Stimulated activated CD4-positive, alpha-beta T cell treated with anti-CD3 and anti-CD28 coated beads, Interleukin-15, amount 100 ng/mL, for 1 hour (primary cell): ENCODE measurements at places on chromosomes 7 and 10.

- DNase-seq, result no peak
Measured at GRCh38 chr7:40329601-40330153, 194.9 kb downstream of the SUGCT start.

DNA sequence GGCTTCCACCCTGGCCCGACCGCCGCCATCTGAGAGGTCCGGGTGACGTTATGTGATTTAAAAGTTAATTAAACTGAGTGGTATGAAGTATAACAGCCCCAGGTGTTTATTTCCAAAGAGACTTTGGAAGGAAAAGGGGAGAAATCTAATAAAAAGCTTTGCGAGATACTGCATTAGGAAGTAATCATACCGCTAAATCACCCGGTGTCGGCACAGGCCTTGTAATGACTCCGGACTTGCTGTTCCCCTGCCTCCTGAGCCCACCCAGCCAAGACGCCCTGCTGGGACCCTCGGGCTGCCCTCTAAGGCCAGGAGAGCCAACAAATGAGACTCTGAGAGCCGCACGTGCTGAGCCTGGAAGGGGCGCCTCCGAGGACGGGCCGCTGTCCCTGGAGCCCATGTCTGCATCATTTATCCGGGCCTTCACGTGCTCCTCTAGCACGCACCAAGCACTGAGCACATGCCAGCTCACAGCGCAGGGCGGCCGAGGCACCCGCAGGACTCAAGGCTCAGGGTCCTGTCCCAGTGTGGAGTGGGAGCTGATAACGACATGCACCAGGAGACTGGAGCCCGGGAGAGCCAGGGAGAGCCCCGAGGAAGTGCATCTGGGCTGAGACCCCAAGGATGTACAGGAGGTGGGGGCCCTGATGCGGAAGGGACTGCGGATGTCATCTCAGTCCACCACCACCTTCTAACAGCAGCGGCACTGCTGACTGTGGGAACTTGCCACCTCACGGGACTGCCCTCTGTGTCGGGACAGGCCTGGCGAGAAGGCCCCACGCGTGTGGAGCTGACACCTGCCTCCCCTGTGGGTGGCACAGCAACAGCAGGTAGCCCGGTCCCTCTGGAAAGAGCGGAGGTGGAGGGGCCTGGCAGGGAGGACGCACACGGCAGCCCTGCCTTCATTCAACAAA is 182.7 kb downstream of the ELFN1 start:
- DNase-seq, result no peak

DNA sequence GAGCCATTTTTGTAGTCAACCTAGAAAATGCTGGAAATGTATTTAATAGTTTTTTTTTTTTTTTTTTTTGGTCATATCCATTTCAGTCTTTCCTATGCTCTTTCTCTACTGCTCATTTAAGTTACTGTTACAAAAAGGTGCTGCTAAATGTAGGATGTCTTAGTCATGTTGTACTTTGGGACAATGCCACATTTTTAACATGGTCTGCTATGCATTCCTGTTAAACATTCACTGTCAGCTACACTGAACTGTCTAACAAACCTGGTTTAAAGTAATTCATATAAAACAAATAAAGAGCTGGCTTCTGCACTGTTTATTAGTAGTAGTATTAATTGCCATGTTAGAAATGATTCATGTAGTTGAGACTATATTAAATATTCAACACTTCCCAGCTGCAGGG is 108.6 kb downstream of the NSUN6 start:
- no peak for DNase-seq

DNA sequence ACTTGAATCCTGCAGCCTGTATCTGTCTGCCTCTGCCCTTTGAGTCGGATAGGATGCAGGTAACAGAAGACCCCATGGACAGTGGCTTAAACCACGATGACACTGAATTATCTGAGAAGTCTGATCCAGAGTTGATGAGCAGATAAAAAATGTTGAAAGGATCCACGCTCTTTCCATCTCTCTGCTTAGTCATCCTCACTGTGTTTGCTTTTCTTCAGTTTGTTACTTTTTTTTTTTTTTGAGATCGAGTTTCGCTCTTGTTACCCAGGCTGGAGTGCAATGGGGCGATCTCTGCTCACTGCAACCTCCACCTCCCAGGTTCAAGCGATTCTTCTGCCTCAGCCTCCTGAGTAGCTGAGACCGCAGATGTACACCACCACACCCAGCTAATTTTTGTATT is 36.9 kb upstream of the GOLGA7B start:
- no peak for DNase-seq

DNA sequence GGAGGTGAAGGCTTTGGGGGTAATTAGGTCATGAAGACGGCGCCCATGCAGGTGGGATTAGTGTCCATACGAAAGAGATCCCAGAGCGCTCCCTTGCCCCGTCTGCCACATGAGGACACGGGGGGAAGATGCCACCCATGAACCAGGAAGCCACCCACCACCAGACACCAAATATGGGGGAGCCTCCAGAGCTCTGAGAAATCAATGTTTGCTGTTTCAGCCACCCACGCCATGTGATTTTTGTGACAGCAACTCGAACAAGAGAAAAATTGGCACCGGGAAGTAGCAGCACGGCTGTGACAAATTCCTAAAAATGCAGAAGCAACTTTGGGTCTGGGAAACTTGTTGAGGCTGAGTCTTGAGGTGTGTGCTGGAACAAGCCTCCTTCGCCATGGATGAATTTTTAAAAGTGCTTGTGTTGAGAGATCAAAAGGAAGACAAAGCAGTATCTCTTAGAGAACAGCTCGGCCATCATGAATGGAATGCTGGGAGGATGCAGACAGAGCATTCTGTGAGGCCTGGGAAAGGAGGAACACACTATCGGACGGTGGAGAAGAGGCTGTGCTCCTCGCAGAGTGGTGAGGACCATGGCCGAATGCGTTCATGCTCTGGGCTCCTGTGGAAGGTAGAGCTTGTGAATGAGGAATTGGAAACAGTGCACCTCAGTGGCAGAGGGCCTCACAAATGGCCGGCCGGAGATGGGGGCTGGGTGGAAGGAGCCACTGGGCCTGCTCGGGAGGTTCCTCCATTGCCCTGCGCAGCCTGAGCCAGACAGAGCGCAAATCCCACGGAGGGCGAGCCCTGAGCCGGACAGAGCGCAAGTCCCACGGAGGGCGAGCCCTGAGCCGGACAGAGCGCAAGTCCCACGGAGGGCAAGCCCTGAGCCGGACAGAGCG is 277.5 kb downstream of the PTPRN2 start:
- no peak for DNase-seq

- no peak for DNase-seq
Measured at GRCh38 chr10:120794390-120794789, 56.8 kb upstream of the WDR11 start.

DNA sequence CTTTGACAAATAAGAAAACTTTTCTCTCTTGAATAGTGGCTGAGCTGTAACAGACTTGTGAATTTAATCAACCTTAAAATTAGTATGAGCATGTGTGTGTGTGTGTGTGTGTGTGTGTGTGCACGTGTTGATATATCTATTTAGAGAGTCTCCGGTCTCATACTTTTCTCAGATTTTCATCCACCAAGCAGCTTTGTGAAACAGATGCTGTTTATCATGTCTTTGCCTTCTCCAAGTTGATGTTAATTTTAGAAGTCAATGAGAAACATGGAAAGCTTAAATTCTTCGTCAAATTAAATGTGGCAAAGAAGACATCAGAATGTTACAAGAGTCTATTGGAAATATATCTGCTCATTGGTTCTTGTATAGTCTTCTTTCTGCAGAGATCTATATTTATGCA is 839.2 kb upstream of the CELF2 start:
- no peak for DNase-seq

DNA sequence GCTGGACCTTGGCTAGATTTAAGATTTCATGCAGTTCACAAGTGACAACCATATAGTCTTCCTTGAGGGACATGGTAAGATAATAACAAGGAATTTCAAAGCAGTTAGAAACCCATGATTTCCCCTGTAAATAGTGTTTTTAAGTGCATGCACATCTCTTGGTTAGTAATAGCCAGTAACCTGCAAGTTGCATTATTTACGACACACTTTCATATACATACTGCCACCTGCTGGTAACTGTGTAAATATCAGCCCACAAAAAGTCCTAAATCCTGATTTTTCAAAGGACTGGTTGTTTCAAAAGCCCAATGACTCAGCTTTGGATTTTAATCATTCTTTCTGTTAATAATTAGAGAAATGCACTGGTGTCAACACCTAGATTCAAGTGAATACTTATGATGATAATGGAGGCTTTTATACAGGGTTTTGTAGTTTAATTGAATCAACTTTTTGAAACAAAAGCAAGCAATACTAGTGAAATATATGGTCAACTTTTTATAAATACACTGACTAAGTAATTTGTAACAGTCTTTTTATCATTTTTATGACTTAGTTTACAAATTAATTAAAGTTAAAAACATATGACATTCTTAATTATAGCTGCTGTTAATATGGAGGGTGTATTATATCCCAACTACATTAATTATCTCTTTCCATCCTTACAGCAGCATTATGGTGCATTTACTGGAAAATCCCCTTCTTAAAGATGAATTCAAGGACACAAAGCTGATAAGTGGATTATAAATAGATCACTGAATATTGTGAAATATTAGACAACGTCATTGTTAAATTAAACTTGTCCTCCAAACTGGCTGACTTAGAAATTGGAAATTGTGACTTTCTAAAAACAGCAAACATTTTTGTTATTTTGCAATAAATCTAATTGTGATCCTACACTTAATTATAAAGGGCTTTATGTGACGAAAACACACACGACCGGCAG is 367.7 kb upstream of the SEMA3D start:
- DNase-seq, result no peak

- no peak for DNase-seq
Measured at GRCh38 chr7:75725306-75725705, 13.4 kb downstream of the HIP1 start.

GRCh38 chr7:144445590-144445989 is 42.1 kb upstream of the NOBOX start:
- no peak for DNase-seq

DNA sequence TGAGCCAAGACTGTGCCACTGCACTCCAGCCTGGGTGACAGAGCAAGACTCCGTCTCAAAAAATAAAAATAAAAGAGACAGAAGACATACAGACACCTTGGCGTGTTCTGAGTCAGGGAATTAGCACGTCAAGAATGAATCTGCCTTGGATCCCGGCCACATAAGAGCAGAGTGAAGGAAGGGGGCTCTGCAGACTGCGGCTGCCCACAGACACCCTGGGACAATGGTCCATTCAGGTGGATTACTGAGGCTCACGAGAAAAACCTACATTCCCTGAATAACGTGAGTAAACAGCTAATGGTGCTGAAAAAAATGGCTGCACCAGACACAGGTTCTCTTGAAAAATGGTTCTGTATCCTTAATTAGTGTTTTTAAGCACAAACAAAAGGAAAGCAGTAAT is 100.1 kb upstream of the FGFR2 start:
- DNase-seq, result no peak

DNA sequence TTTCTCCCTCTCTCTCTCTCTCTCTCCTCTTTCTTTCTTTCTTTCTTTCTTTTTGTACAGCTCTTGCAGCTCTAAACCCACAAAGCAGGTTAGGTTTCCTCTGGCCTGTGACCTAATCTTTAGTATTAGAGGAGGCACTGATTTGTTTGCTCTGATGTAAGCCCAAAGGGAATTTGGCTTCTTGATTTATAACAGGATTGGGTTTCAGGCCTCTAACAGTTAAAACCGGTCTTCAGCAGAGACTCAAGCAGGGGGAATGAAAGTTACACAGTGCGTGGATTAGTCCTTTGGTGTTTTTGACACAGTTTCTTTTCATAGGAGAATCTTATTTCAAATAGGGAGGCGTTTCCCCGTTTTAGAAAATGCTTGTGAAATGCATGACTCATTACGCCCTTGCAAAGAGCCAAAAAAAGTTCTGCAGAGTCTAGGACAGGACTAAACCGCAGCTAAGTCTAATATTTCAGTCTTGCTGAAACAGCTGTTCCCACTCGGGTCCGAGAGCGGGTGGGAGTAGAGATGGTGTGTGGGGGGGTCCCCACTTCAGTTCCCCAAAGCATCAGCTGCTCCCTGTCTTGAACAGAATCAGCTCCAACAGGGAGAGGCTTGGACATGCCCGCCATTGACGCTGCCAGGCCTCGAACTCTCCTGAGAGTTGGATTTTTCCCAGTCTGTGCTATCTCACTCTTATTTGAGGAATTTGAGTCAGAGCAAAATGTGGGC is 296.5 kb upstream of the PITRM1 start:
- DNase-seq, result no peak

- no peak for DNase-seq
Measured at GRCh38 chr10:60646966-60647796, 131.1 kb upstream of the CDK1 start.

GRCh38 chr10:12194752-12195271 is 879 bp downstream of the NUDT5 start:
- peak; percentile 20 for DNase-seq

DNA sequence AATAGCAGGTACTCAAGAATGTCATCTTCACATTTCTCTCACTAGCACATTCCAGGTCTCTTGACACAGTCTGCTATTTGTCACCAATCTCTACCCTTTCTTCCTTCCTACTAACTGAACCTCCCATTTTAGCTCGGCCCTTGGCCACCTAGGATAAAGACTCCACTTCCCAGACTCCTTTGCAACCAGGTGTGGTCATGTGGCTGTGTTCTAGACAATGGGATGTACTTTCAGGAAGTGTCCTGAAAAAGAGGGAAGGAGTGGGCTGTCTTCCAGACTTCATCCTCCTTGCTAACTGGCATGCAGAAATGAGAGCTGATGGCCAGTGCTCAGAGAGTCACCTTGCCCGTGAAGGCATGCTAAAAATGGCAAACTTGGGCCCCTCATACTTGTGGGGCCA is 139.2 kb downstream of the AMPH start:
- DNase-seq, result no peak

DNA sequence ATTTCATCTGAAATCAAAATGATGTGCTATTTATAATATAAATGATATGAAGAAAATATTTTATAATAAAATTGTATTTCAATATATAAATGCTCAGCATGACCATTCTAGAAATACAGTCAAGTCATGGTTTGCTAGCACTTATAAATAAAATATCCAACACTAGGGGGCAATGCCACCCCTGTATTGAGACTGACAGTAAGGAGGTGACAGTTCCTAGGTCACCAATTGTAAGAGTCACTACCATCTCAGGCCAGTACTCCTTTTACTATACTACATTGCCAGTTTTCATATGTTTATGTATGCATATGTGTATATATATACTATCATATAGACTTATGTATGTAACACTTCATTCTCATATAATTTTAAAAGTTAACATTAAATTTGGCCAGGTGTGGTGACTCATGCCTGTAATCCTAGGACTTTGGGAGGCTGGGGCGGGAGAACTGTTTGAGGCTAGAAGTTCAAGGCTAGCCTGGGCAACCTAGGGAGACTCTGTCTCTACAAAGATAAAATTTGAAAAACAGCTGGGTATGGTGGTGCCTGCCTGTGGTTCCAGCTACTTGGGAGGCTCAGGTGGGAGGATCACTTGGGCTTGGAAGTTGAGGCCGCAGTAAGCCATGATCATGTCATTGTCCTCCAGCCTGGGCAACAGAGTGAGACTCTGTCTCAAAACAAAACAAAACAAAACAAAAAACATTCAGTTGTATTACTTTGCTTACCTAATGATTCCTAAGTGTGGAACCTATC is 2.4 kb upstream of the CNOT4 start:
- DNase-seq, result no peak
